ENCODE measurements at places on chromosomes 16 and 17.

DNA sequence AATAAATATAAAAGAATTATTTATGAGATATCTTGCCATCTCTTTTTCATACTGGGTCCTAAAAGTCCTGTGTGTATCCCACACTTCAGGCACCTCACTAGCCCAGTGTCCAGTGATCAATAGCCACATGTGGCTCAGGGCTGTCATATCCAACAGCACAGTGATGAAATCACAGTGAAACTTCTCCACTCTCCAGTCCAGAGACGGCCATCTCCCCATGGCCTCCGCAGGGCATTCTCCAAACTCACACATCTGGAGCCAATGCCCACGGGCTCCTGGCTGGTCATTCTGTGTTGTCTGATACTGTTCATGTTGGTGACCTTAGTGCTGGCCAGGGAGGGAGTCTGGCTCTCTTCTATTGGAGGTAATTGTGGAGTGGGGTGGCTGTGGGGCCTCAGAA lies 125.2 kb upstream of the SDK2 start:
- no peak for DNase-seq

GRCh38 chr17:61836266-61837174 lies 26.8 kb downstream of the BRIP1 start:
- no peak for DNase-seq

DNA sequence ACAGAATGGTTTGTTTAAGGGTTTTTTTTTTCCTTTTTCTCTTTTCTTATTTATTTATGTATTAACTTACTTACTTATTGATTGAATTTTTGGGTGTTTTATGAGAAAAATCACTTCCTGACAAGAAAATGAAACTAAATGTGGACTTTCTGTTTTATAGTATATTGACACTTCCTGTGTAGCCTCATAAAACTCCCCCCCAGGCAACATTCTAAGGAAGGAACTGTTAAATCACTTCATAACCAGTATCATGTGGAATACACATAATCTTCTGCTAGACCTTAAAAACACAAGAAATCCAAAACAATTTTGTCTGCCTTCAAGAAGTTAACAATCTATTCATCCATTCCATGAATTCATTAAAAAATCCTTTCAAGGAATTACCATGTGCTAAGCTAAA lies 164.1 kb upstream of the TOM1L1 start:
- no peak for DNase-seq

GRCh38 chr17:55720919-55721836 lies 1.5 kb downstream of the TMEM100 start:
- DNase-seq: no peak

- no peak for DNase-seq
Measured at GRCh38 chr16:77113835-77114234, 77.2 kb upstream of the MON1B start.

DNA sequence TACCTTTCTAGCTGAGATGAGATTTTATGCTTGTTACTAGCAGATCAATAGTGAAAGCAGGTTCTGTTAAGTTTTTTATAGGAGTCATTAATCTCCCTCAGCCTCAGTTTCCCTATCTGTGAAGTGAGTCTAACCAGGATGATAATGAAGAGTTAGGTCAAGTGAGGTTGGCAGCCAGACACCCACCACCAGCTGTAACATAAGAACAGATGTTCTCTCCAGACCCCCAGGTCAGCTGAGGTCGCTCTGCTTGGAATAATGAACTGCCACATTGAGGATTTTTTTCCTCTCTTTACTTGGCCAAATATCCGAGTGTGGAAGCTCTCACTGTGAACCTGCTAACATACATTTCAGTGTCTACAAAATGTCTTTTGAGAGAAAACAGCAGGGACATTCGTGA lies 389.6 kb downstream of the WWOX start:
- DNase-seq: no peak

DNA sequence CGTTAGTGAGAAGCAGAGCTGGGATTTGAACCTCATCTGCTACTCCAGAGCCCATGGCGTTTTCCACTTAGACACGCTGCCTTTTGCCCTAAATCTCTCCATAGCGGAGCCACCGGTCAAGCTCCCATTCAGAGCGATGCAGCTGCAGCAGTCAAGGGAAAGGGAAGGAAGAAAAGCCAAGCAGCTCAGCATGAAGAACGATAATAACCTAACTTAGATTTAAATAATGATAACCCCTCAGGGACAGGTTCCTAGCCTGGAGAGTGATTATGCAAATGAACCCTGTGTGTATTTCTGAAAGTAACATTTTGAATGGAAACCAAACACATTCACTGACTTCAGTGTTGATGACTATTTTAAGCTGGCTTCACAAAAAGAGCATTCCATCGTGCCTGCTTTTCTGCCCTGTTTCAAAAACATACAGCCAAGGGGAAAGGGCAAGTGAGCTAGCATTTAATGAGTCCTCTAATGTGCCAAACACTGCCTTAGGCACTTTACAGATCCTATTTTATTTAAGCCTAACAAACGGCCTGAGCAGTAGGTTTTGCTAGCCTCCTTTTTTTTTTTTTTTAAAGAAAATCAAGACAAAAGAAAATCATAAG lies 798.3 kb downstream of the CDH8 start:
- no peak for DNase-seq

DNA sequence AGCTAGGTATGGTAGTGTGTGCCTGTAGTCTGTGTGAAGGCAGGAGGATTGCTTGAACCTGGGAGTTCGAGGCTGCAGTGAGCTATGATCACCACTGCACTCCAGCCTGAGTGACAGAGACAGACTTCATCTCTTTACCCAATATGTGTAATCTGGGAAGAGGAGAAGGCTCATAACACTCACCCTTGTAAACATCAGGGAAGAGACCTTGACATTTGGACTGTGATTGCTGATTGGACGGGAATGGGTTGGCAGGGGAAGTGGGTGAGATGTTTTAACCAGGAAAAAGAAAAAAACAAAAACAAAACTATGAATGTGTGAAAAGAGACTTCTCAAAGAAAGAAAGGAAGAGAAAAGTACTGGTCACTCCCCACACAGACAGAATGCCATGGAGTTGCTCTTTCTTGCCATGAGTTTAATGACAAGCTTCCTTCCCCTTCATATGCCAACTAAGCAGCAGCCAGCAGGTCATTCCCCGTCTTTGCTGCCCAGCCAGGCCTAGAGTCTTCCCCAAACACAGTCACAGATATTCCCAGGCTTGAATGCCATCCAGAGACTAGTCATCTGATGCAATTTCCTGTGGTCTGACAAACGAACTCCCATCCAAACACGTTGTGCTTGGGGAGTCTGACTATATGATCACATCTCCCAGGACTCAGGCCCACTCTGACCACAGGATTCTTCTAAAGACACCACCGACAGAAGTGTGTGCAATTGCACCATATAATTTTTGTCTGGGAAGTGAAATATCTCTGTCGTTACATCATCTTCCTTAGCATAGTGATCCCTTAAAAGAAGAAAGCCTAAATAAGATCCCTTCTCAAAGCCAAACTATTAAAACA lies 3.6 kb upstream of the XAF1 start:
- no peak for DNase-seq
